ENCODE measurements at places on chromosomes 7 and 10. TPM values are rescaled to one million over a fixed set of nuclear protein-coding genes. Genes with fewer than 3 reads are reported as not detected.

Gene ANKRD61
- total RNA-seq: 0.50 TPM

Gene GPR141
- total RNA-seq: not detected

Gene RAMP3
- not detected for total RNA-seq

Gene TFPI2
- total RNA-seq: 271 TPM

Gene ABCB4
- not detected for total RNA-seq

Gene SPDYE5
- not detected for total RNA-seq

Gene EBF3
- total RNA-seq: 0.15 TPM

Data from A549 treated with DMSO at 1 μM for 4 hours (cell line).